Activated CD8-positive, alpha-beta memory T cell treated with anti-CD3 and anti-CD28 coated beads, Interleukin-2, amount 50 U/mL, for 48 hours (primary cell): ENCODE measurements at places on chromosomes 2 and 18.

GRCh38 chr2:11457935-11458334 is 8.0 kb downstream of the E2F6 start:
- no peak for DNase-seq

DNA sequence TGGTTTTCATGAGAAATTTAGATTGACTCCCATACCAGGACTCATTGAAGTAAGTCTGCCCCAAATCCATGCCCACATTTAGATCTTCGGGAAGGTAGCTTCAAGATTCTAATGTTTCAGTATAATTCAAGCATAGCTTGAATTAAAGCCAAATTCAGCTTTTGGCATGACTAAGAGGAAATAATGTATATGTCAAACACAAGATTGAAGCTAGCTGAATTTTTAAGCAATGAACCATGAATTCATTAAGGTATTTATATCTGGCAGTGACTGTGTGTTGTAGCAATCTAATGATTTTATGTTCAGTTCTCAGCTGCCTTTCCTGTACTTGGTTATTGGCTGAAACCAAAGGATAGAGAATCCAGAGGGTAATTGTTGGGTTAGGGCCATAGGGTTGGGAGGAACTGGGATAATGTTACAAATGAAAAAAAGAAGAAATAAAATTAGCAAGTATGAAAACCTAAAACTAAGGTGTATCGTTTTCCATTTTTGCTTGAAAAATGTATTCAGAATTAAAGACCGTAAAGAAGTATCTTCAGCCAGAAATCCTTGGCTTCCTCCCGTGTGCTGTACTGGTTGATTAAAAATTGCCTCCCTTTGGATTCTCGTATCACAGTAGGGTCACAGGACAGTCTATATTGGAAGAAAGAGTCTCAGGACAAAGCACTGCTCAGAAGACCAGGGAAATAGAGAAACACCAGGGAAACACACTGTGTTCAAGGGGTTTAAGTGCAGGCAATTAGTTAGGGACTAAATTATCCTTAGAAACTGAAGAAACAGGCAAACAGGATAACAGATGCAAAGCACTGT is 119.0 kb upstream of the FN1 start:
- DNase-seq: no peak

- no peak for DNase-seq
These were observed 43.3 kb downstream of the SNED1 start for GRCh38 chr2:241041589-241042158.

GRCh38 chr2:136212426-136213378 is 94.8 kb upstream of the CXCR4 start:
- DNase-seq: no peak
